NCI-H1105 treated with DMSO at 0.1 percent for 48 hours (cell line): ENCODE measurements at places on chromosomes 4 and X.
A peak's percentile ranks its signal among the peaks of the same experiment; 100 is the strongest.

DNA sequence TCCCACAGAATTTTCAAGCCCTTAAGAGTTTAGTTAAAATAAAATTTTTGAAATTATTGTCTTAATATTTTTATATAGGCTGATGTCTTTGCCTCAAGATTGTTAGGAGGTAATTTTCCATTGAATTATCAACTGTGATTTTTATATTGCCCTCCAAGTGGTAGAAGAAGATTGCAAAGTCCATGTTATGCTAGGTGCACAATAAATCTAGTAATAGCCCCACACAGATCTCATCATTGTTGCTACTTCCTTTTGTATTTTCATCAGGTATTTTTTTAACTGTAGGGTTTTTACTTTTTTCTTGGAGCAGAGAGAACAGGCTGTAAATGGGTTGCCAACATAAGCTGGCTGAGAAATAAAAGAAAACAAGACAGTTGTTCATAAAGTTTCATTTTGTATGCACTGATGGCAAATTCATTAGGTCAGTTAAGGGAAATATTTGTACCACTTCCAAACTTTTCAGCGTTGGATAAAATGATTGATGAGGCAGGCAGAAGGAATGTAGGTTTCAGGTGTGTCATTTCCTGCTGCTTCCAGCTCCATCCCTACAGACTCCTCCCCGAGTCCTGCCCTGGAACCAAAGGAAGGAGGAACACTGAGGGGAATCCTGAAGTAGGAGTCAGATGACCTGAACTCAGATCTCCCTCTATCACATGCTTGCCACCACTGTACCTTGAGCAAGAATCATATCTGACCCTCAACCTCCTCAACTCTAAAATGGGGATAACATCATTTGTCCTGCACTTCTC is 105.5 kb downstream of the PRRG1 start:
- DNase-seq: no peak

DNA sequence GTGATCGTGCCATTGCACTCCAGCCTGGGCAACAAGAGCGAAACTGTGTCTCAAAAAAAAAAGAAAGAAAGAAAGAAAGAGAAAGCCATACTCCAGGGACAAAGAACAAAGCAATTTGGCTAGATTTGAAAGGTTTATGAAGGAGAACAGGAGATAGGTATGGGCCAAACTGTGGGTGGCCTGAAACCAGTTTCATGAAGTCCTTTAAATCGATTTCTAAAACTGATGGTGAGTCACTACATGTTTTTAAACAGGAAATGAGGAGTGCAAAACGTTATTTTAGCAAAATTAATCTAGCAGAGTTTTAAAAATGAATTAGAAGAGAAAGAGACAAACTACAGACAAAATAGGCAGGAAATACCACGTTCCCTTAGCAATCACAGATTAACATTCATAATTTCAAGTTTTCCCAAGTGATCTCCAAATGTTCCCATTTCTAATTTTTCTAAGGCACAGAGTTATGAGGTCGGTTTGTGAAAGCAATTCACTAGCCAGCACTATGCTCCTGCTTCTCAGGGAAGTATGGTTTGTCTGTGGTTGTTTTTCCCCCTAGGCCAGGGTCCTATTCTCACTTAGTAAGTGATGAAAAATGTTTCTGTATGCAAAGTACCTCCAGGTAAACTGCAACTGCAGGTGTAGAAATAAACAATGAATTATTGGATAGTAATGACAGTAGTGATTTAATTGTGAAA is 190.6 kb downstream of the PPP3CA start:
- no peak for DNase-seq

GRCh38 chr4:186643501-186644310 is 80.0 kb downstream of the FAT1 start:
- no peak for DNase-seq

- DNase-seq: no peak
Observed at GRCh38 chr4:161160718-161161117, 1003.1 kb downstream of the FSTL5 start.

DNA sequence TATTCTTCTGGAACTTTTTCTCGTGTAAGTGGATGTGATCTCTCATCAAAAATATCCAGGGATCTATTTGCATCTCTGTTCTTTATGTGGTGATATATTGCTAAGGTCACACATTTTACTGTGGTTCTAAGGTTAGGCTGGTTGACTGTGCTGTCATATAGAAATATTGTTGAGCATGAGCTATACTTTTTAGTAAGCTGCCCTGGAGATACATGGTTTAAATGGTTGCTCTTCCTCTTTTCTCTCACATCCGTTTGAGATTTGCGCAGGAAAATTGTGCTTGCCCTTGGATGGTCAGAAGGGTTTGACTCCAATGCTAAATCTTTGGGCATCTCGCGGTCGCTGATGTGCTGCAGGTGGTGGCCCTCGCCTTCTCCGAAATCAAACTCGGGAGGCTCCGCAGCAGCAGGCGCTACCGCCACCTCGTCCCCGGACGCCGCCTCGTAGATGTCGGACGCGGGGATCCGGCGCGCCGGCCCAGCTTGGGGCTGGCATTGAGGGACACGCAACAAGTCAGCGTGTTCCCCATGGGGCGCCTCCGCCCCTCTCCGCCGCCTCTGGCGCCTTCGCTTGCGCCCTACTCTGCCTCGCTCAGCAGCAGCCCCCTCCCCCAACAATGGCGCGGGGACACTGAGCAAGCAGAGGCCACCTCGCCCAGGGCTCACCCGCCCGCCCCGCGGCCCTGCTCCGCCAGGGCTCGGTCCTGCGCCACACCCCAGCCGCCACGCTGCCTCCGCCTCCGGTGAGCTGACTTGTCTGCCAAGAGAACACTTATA is 154.5 kb downstream of the MSN start:
- DNase-seq: peak; percentile 33

GRCh38 chrX:13747836-13748235 is 13.3 kb downstream of the OFD1 start:
- DNase-seq: no peak

- no peak for DNase-seq
Observed at GRCh38 chrX:34655501-34656455, 1.3 kb downstream of the TMEM47 start.
